ENCODE measurements at places on chromosomes 6 and 20.

DNA sequence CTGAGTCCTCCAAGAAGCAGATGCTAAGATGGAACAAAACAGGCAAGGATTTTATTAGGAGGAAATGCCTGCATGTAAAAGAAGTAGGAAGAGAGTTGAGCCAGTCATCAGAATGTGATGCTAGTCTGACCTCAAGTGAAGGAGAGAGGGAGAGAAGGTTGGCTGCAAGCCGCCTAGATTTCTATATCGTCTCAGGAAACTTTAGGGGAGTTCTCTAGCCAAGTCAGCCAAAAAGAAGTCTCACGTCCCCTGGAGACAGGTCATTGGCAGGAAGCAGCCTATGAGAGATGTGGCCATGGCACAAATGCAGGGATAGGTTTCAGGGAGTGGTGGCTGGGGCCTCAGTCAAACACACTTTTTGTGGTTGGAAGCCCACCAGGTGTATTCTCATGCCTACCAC lies 378.0 kb downstream of the CD109 start:
- no peak for DNase-seq

DNA sequence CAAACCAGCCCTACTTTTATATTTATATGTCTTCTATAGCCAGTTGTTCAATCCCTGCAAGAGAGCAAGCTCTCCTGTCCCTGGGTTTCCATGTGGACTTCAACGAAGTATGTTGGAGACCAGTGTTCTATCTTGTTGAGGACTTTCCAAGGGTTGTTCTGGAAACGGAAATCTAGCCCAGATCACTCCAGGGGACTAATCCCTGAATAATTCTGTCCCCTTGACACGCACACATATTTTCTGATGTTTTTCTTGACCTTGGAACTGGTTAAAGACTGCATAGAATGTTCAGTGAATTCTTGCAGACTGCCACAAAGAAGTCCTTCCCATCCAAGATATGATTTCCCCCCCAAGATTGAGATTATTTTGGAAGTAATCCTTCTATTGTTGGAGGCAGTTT lies 9.5 kb upstream of the MYLK2 start:
- DNase-seq: no peak

GRCh38 chr6:106560996-106561685 lies 68.2 kb downstream of the RTN4IP1 start:
- DNase-seq: no peak

GRCh38 chr20:23009636-23010035 lies 25.5 kb upstream of the SSTR4 start:
- DNase-seq: no peak

- DNase-seq: no peak
Measured at GRCh38 chr6:132142768-132143167, 191.6 kb upstream of the CCN2 start.

DNA sequence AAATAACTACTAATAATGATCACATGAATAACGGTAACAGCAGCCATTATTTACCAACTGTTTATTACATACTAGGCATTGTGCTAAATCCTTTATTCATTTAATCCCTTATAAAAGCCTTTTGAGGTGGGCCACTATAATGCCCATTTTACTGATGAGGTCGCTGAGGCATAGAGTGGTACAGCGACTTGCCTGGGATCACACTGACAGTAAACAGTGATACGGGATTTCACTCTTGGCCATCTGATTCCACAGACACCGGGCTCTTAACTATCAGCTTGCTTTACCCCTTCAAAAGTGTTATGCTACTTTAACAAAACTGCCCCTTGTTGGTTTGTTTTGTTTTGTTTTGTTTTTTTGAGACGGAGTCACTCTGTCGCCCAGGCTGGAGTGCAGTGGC lies 2.2 kb upstream of the RAB22A start:
- no peak for DNase-seq

- no peak for DNase-seq
Measured at GRCh38 chr20:52425253-52425652, 233.7 kb upstream of the ZFP64 start.

GRCh38 chr6:11363881-11364576 lies 131.6 kb upstream of the NEDD9 start:
- no peak for DNase-seq

DNA sequence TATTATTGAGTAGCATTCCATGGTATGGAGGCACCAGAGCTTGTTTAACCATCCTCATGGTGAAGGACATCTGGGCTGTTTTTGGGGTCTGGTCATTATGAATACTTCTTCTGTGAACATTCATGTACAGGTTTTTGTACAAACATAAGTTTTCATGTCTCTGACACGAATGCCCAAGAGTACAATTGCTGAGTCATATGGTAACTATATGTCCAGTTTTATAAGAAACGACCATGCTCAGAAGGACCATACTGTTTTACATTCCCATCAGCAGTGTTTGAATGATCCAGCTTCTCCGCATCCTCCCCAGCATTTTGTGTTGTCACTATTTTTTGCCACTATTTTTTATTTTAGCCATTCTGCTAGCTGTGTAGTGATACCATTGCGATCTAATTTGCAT lies 188.6 kb downstream of the KHDC1L start:
- DNase-seq: no peak

DNA sequence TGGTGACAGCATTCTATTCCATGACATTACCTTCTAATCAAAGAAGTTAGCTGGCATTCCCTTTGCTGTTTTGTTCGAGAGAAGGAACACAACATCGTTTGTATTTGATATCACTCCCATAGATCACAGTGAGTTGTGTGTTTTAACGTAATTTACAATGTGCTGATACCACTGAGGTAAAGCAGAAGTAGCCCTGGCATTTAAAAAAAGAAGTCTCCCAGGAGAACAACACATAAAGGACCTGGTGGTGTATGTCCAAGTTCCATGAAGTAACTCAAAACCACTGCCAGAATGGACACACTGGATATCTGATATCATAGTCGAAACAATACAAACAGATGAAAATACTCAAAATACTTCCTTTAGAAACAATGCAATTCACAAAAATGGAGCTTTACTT lies 351.7 kb downstream of the RNGTT start:
- no peak for DNase-seq

- no peak for DNase-seq
Measured at GRCh38 chr6:125094563-125094962, 59.0 kb upstream of the TPD52L1 start.

GRCh38 chr6:24621626-24622289 lies 24.2 kb downstream of the KIAA0319 start:
- DNase-seq: no peak

DNA sequence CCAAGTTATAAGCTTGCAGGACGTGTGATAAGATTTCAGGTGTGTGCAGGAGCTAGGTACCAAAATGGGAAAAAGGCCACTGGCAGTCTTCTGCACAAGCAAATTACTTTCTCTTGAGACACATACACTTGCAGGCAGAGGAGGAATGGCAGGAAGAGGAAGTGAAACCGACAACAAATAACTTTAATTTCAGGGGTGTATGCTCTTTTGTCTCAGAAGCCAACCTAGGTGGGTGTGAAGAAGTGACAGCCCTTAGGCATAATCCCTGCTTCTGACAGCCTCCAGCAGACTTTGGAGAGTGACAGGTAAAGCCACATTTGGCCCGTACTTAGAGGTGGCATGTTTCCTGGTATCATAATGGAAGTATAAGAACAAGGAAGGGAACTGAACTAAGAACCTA lies 118.8 kb upstream of the TRAF3IP2 start:
- DNase-seq: no peak

- no peak for DNase-seq
Measured at GRCh38 chr6:13500264-13500663, 12.9 kb upstream of the GFOD1 start.

DNA sequence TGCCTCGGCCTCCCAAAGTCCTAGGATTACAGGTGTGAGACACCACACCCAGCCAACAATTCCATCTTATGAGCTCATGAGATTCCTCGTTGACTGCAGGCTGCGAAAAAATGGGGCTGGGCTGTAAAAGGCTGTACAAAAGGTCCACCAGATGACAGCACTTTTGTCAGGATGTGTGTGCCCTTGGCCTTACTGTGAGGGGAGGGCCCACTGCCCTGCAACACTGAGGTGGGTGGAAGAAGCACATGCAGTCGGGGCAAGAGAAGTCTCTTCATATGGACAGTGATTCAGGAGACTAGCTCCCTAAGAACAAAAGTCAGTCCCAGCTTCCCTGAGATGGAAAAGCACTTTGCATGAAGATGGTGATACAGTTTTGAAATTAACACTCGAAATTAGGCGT lies 50.5 kb downstream of the KCTD20 start:
- DNase-seq: no peak

DNA sequence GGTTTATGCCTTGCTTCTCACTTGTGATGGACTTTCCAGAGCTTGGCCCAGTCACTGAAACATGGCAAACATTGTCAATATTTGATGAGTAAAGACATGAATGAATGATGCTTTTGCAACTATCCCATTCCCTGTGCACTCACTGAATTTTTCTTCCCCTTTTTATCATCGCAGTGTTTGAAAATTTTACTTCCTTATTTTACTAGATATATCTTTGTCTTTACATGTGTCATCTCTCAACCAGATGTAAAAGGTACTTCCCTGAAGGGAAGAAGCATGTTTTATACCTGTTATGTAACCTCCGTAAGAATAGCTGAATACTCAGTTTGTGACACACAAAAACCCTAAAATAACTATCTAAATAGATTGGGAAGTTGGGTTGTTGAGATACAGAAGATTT lies 544.7 kb upstream of the FLRT3 start:
- no peak for DNase-seq

DNA sequence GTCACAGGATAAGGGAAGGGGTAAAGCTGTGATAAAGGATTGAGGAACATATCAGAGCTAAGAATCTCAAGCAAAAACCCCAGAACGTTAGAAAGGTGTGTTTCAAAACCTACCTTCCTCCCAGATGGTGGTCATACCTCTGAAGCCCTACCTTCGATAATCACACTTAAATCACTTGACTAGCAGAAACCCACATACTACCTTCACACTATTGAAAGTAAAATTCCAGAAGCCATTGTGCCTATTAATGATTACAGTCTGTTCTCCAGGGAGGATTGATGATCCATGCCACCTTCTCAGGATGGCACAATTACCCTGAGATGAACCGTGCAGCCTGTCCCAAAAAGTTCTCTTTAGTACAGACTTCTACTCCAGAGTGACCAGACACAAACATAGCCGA lies 72.3 kb upstream of the SOX4 start:
- no peak for DNase-seq

DNA sequence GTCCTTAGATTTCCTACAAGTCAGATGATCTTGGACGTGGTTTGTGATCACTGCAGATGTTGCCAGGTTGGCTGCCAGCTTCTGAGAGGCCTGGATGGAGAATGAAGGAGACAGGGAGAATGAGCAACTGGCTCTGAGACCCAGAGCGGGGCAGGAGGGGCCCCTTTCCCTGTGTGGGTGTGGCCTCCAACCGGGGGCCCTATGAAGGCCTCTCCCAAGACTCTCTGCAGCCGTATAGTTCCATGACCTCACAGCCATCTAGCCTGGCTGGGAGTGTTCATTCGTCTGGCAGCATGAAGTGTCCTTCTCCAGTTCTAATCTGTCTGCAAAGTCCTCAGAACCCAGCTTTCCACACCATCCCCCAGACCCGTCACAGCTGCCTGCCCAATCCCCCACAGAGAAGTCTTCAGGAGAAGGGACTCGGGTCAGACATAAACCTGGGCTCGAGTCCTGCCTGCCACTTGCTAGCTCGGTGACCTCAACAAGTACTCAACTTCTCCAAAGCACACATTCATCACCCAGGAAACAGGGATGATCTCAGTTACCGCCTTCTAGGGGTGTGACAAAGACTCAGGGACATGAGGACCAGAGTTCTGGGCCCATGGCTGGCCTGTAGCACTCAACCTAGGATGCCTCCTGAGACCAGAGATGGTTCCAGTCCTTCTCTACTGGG lies 122.6 kb downstream of the EDN3 start:
- no peak for DNase-seq

GRCh38 chr6:165664559-165665383 lies 1.7 kb upstream of the PDE10A start:
- no peak for DNase-seq

DNA sequence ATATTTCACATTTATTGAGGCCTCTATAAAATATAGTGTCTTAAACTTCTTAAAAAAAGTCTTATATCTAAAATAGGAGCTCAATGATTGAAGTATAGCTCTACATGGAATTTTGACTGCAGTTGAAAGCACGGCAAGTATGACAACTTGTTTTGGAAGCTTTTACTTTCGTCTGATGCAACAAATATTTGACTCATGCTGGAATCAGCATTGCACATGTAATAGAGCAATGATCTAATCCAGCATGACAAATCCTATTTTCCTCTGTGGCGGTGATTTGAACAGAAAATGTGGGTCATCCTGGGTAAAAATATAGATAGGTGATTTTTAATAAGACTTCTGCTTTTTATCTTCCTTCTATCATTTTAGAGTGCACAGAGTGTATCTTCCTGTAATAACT lies 111.6 kb downstream of the TINAG start:
- no peak for DNase-seq

DNA sequence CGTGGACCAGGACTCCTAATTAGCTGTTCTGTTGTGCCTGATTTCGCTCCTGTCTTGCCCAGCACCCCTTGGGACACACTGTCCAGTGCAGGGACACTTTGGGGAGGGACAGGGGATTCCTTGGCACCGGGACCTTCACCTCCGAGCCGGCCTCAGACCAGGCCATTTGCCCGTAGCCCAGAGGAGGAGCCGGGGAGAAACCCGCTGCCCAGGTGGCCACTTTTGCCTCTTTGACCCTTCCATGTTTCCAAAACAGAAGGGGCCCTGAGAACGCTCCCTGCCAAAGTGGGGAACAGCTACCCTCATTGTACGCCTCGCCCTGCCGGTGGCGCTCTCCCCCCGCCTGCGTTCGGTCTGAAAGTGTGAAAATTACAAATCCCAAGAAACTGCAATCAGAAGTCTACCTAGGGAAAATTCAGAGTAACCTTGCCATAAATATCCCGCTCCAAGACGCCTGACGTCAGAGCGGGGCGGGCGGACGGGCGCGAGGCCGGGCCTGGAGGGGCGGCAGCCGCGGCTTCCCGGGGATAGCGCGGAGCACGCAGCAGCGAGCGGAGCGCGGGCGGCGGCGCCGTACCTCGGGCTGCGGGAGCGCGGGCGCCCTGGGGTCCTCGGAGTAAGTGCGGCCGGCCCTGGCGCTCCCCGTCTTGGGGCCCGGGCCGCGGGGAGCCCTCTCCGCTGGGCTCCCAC lies at the start of gene DAAM2:
Gene DAAM2 (plus strand): TSS at position 527 of the 690 bp plus-strand sequence. CDS start 63,927 bp downstream, outside the sequence.
- no peak for DNase-seq

DNA sequence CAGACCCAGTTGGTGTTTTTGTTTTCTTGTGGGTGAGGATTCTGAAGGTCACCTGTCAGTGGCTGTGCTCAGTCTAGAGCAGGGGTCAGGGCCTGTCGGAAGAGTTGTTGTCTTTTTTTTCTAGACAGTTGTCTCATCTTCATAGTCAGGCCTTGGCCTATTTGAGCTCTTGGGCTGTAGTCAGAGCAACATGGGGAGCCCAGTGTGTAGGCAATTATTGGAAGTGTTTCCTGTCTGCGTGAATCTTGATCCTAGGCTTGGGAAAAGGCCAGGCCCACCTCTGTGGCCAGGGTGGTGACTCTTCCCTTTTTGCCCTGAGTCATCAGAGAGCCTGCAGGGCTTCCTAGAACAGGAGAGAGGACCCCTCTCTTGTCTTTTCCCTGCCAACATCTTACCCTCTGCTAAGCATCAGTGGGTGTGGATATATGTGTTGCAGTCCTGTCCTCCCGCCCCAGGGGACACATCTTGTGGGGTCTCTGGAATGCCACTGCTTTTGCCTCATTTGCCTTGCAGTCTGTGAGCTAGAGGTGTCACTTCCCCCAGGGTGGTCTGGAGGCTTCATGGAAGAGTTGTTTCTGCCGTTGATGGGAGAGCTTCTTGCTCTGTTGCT lies 11.4 kb downstream of the TJAP1 start:
- no peak for DNase-seq
